ENCODE measurements at places on chromosomes 3 and 15.

- no peak for DNase-seq
These were observed 6.7 kb downstream of the PRC1 start for GRCh38 chr15:90987561-90988141.

DNA sequence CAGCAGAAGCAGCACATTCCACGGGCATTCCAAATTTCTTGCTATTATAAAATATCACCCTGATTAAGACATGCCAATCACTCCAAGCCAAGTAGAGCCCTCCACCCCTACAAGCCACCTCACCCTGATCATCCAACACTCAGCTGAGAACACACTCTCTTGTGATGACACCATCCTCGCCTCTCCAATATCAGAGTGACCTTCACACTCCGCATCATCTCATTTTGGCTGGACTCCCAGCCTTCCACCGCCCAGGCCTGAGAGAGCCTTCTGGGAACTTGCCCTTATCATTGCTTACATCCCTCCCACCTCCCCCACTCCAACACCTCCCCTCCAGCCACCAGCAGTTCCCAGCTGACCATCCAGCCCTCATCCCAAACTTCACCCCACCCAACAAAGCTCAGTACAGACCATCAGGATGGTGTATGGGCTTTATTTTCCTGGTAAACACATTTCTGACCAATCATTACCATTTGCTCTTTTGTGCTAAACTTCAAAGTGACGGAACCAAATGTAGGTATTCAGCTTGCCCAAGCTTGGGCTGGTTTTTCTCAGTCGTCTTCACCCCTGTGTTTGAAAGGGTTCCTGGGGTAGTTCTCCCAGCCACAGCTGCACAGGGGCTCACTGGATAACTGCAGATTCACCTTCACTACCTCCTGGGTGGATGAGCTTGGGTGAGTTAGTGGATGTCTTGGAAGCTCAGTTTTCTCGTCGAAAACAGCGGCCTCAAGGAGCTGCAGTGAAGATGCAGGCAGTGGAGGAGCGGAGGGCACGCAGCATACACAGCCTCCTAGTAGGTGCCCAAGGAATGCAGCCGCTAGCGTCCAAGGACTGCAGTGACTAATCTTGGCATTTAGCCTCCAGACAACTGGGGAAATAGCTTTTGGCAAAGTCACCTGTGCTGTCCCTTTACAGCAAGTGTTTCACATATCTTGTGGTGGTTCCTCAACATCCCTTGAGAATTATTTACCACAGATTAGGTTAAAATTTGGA lies 115.1 kb downstream of the LIPC start:
- no peak for DNase-seq

- DNase-seq: no peak
These were observed 157.9 kb downstream of the SUCNR1 start for GRCh38 chr3:152031321-152031720.

DNA sequence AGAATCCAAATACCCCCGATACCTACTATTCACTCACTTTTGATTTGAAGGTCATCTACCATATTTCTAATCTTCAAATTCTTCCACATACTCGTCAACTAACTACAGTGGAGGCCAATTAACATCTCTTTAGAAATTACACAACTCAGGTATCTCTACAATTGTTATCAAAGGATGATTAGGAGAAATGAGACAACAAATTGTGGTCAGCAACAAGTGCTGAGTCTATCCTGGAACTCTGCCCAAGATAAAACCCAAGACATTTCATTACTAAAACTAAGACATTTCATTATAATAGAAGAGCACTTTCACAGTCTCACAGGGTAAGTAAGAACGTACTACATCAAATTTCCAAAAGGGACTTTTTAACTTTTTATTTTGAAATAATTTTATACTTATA lies 100.0 kb downstream of the TBC1D5 start:
- no peak for DNase-seq

- no peak for DNase-seq
These were observed 25.8 kb downstream of the KLHL6 start for GRCh38 chr3:183529717-183530116.

GRCh38 chr3:101940521-101941317 lies 91.4 kb downstream of the NFKBIZ start:
- no peak for DNase-seq

DNA sequence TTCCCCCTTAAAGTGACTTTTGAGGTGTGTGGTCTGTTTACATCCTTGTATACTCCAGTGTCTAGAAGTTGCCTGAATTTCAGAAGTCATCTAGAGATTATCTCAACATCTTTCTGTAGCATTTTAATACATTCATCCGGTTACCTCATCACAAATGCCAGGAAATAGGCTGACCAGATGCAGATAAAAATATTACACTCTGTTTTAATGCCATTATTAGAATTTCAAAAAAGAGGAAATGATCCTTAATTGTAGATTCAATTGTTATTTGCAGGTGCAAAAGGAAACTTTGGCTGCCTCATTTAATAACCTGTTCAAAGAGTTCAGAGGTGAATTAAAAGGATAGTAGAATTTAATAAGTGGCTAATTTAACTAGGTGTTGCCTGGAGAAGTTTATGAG lies 290.9 kb downstream of the C3orf38 start:
- no peak for DNase-seq

DNA sequence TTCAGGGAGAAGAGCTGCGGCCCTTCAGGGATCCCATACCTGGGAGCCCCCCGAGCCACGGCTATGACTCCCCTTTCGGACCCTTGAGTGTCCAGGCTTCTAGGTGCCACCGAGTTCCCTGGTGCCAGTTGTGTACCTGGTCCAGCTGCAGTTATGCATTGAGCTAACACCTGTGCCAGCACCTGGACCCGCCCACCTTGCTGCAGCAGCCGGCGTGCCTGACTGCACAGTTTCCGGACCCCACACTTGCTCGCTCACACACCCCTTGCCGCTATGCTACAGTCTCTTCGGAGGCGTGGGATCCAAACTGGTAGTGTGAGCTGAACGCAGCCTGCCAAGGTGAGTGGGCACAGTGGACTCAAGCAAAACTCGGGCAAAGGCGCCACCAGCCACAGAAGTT lies 284.5 kb upstream of the ROBO1 start:
- no peak for DNase-seq

DNA sequence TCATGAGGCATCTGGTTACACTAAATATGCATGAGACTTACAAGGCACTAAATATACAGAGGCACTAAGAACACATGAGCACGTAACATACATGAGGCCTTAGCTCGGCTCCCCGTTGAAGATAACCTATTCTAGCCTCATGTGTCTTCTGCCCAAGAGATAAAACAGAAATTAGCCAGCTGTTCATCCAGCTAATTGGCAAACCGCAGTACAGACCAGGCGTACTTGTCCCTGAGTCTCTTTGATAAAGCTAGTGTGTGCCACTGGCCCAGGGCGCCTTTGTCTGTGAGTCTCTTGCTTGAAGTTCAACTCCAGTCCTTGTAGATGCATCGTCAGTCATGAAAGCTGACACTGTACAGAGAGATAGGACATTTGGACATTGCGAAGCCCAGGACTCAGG lies 121.9 kb upstream of the SPATA12 start:
- DNase-seq: no peak

DNA sequence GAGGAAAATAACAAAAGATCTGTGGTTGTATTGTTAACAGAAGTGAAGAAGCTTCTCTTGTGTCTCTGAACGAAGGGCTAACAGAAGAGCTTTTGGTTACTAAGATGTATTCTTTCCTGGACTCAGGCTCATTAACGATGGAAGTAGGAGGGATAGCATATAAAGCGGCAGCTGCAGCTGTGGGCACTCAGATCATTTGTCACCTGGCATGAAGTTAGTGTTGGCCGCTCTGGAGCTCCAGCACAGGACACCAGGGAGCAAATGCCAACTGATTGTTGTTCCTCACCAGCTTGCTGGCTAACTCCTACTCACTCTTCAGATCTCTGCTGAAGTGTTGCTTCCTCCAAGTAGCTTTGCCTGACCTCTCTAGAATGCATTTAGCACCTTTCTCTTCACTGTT lies 15.5 kb upstream of the SLITRK3 start:
- no peak for DNase-seq

DNA sequence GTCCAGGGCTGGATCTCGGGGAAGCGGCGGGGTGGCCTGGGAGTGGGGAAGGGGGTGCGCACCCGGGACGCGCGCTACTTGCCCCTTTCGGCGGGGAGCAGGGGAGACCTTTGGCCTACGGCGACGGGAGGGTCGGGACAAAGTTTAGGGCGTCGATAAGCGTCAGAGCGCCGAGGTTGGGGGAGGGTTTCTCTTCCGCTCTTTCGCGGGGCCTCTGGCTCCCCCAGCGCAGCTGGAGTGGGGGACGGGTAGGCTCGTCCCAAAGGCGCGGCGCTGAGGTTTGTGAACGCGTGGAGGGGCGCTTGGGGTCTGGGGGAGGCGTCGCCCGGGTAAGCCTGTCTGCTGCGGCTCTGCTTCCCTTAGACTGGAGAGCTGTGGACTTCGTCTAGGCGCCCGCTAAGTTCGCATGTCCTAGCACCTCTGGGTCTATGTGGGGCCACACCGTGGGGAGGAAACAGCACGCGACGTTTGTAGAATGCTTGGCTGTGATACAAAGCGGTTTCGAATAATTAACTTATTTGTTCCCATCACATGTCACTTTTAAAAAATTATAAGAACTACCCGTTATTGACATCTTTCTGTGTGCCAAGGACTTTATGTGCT lies 527 bp downstream of the B2M start:
- DNase-seq: peak; percentile 51

- no peak for DNase-seq
These were observed 14.9 kb upstream of the AEN start for GRCh38 chr15:88606070-88606794.

- DNase-seq: no peak
These were observed 51.5 kb upstream of the GSK3B start for GRCh38 chr3:120145542-120146285.

- no peak for DNase-seq
These were observed 621.5 kb upstream of the ZNF385D start for GRCh38 chr3:22372292-22373062.

DNA sequence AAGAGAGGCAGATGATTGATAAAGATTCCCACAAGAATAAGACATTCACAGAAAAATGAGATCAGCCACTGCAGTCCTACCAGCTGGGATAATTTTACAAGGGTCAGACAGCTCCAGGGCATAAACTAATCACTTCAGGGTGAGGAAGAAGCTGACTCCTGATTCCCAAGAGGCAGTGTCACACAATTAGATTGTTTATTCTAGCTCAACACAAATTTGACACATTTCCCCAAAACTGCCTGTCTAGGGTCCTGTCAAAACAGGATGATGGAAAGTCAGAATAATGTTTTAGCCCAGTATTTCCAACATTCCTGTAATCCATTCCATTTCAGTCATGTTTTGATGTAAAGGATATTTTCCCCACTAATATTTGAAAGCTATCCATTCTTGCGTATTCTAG lies 110.8 kb downstream of the TNIK start:
- DNase-seq: no peak

GRCh38 chr3:97037294-97037943 lies 223.0 kb downstream of the EPHA6 start:
- no peak for DNase-seq
